Dermis blood vessel endothelial cell (primary cell): ENCODE measurements at places on chromosomes 16 and 17. TPM values are rescaled to one million over a fixed set of nuclear protein-coding genes. Genes with fewer than 3 reads are reported as not detected.

Gene HELZ
- 73.9 and 79.2 TPM in 2 replicates for total RNA-seq

Gene HCRT
- total RNA-seq: not detected in 2 replicates

Gene FBXW10
- not detected in 2 replicates for total RNA-seq

Gene PRPSAP1
- 128 and 131 TPM in 2 replicates for total RNA-seq

Gene NPIPB12
- total RNA-seq: 17.6 and 45.1 TPM in 2 replicates

Gene KLHL10
- total RNA-seq: 0.05 TPM in 1 of 2 replicates, not detected in the other

Gene MYL11
- total RNA-seq: not detected in 2 replicates

Gene TBC1D26
- total RNA-seq: not detected in 2 replicates

Gene CDRT15
- not detected in 2 replicates for total RNA-seq

Gene CLUH
- total RNA-seq: 37.4 and 75.6 TPM in 2 replicates

Gene CLEC3A
- total RNA-seq: not detected in 2 replicates

Gene ITPRIPL2
- total RNA-seq: 40.2 and 51.3 TPM in 2 replicates

Gene CHST4
- total RNA-seq: not detected in 2 replicates

Gene SPG7
- total RNA-seq: 145 and 170 TPM in 2 replicates

Gene TP53TG3B
- total RNA-seq: not detected in 2 replicates

Gene ALOX12
- not detected in 2 replicates for total RNA-seq

Gene NTHL1
- 27.7 and 32.3 TPM in 2 replicates for total RNA-seq

Gene USP36
- 22.8 and 24.7 TPM in 2 replicates for total RNA-seq

Gene HOXB4
- total RNA-seq: 2.7 and 3.2 TPM in 2 replicates

Gene GID4
- 6.3 and 8.8 TPM in 2 replicates for total RNA-seq

Gene PVALEF
- not detected in 2 replicates for total RNA-seq

Gene CACNB1
- 1.0 and 2.8 TPM in 2 replicates for total RNA-seq

Gene TP53TG3
- total RNA-seq: not detected in 2 replicates

Gene RNF43
- not detected in 2 replicates for total RNA-seq
